ENCODE measurements at places on chromosomes 7 and 10.

DNA sequence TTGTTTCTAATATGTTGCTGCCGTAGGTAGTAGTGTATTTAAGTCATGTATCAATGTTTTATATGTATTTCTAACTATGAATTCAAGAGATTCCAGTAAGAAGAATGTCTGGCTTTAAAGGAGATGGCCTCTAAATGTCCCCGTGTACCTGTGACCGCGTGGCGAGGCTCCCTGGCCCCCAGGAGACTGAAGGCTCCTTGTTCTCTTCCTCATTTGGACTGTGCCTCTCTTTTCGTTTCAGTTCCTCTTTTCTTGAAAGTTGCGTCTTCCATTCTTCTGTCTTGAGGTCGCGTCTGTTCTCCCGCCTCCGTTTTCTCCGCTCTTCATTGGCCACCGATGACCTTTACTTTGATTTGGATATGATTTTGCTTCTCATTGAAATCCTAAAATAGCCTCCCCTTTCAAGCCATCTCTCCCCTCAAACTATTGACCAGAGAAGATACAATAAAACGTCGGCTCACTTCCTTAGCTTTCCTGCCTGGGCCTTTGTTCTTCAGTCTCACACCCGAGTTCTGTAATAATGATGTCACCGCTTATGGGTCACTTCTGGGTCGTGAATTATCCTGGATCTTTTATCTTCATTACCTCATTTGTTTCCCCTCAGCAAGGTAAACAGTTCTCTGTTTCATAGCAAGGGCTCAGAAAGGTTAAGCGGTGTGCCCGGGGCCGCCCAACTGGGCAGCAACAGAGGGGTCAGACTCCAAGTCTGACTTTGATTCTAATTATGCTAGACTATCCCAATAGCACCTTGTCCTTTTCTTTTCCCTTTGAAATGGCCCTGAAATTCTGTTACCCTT, 28.7 kb downstream of the WIPI2 start:
- DNase-seq, result no peak

DNA sequence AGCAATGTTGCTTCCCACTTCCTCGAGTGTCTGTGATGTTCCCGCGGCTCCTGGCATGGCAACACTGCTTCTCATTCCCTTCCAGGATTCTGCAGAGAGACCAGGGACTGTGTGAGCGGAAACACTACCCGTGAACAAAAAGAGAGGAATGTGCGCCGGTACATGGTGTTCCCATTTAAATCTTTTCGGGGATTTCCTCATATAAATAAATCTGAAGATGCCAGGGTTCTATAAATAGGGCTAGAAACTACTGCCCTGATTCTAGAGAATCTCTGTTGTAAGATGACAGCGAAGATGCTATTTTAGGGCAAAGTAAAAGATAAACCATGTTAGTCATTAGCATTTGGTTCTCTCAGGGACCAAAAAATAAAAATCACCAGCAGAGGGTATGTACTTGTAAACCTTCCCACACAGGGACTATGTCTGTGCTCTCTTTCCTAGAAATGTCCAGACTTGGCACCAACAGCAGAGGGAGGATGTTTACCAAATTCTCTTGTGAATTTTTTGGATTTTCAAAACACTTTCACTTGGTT, 92.2 kb upstream of the DDC start:
- no peak for DNase-seq

DNA sequence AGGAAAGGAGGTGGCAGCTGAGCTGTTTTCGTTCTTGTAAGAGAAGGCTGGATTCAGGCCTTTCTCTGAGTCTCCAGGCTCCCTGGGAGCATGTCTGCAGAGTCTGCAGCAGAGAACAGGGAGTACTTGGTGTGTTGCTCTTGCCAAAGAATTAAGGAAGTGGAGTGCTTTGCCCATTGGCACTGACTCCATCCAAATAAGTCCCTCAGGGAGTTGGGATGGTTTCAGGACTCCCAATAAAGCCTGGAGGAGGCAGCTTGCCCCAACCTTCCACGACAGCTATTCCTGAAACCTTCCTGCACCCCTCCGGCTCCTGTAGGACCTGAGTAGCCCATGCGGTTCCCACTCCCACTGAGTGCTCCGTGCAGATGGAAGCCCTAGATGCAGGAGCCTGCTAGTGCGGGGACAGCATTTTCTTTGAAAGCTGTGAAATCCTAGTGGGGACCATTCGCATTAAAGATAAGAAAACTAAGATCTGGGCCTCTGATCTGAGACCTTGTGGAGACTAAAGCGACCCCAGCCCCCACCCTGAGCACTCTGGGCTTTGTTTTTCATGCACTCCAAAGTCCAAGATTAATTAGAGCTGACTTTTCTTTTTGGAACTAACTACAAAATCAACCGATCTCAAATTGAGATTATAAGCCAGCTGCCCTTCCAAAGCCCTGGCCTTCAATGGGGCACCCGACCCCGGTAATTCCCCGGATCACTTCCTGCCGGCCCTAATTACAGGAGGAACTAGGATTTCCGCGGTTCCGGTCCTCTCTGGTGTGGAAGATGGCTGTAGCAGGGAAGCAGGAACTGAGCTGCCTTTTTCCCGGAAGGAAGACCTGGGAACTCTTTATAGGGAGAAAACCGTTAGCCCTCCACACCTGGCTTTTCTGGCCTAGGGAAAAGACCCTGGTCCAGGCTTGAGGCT, 110.2 kb downstream of the COL13A1 start:
- DNase-seq, result no peak

GRCh38 chr10:71368643-71369042, 28.1 kb upstream of the CDH23 start:
- no peak for DNase-seq

DNA sequence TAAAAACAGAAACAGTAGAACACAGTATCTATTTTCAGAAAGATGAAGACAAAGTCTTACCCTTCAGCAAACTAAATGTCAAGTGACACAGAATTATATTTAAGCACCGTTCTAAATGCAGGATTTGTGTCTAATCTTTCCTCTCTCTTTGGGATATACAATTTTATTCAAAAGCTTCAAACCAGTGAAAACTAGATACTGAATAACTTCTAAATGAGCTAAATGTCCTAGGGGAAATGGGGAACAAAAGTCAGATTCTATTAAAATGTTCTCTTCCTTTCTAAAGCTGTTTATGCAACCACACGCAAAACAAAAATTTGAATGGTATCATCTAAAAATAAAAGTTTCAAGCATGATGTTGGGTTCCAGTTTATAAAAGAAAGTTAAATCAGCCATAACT, 136.4 kb upstream of the AOAH start:
- no peak for DNase-seq

DNA sequence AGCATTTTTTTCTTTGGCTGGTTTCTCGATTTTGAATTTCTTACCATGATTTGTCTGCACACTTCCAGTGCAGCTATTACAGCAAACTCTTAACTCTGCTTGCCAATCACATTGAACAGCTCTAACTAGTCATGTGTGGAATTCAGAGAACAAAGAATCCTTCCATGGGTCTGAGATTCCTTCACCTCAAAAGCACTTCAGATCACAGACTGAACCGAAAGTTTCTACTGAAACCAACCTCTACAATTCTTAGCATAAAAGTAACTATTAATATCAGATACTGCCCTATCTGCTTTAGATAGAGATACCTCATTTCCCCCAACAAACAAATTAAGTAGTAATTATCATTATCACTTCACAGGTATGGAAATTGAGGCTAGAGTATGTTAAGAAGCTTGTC, 56.5 kb upstream of the SP4 start:
- DNase-seq, result no peak

DNA sequence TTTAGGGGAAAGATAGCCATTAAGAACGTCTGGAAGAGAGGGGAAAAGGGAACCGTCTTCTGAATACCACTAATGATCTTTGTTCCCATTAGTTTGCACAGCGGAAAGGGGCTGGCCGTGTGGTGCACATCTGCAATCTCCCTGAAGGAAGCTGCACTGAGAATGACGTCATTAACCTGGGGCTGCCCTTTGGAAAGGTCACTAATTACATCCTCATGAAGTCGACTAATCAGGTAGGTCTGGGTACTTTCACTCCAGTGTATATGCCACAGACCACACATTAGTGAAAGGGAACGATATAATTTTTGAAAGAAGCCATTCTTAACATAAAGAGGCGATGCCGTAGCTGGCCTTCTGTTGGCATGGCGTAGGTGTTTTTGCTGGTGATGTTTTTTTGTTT, 74.3 kb upstream of the PDCD4 start:
- DNase-seq, result no peak

DNA sequence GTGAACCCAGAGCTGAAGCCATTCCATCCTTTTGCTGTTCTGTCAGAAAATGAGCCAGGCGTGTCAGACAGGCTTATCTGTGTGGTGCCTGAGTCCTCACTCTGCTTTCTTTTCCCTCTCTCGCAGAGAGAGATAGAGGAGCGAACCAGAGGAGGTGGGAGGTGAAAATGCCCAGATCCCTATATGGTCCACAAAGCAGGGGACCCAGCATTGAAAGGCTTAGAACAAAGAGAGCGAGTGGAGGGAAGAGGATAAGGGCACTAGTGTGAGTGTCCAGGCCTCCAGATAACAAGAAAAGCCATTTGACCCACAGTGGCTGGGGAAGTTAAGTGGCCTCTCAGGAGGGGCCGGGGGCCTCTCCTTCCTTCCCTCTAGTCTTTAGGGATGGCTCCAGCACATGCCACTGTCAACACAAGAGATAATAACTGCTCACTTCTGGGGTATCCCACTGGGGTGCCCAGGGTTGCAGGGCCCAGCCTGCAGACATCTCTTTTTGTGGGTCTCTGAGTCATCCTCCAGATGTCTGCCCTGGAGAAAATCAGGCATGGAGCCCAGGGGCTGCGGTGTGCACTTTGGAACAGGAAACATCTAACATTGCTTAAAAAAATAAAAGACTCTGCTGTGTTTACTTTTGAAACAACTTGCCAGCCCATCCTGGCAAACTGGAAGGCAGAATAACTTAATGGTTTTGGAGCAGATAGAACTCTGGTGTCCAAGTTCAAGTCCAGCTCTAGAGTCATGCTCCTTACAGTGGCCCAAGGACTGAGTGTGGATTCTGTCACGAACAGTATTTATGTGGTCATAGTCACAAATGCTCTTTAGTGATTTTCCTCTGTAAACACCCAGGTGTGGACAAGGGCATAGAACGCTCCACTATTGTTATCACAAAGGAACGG, 189.5 kb downstream of the CXCL12 start:
- no peak for DNase-seq

- no peak for DNase-seq
Observed at GRCh38 chr10:26468291-26468690, 30.1 kb downstream of the APBB1IP start.

DNA sequence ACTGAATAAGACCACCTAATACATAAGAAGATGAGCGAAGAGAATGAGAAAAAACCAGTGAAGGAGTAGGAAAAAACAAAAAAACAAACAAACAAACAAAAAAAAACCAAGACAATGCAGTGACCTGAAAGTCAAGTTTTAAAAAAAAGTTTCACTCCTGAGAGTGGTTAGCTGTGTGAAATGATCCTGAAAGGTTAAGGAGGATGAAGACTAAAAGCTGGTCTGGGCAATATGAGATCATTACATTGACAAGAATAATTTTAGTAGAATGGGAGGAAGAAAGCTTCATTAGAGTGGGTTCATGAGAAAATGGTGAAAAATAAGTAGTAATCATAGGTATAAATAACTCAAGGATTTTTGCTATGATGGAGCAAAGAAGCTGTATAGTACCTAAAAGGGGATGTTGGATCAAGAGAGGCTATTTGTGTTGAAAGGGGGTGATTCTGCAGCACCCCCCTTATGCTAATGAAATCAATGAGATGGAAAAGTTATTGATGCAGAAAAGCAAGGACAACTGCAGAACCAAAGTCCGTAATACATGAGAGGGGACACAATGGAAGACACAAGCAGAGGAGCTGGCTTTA, 80.2 kb downstream of the KMT2C start:
- DNase-seq, result no peak

DNA sequence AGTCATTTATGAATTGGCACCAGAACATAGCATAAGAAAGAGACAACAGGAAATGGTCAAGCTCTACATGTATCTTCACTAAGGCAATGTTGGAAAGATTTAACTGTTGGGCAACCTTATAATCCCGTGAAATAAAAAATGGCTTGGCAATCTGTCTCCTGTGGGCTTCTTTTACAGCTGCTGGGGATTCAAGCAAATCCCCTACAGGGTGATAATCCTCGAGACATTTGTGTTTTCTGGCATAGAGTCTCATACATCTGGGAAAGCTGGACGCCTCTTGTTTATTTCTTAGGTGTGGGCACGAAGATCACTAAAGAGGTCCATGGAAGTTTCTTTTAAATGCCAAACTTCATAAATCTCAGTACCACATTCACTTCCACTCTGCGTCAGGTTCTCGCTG, 82.2 kb upstream of the GPR141 start:
- DNase-seq, result no peak

DNA sequence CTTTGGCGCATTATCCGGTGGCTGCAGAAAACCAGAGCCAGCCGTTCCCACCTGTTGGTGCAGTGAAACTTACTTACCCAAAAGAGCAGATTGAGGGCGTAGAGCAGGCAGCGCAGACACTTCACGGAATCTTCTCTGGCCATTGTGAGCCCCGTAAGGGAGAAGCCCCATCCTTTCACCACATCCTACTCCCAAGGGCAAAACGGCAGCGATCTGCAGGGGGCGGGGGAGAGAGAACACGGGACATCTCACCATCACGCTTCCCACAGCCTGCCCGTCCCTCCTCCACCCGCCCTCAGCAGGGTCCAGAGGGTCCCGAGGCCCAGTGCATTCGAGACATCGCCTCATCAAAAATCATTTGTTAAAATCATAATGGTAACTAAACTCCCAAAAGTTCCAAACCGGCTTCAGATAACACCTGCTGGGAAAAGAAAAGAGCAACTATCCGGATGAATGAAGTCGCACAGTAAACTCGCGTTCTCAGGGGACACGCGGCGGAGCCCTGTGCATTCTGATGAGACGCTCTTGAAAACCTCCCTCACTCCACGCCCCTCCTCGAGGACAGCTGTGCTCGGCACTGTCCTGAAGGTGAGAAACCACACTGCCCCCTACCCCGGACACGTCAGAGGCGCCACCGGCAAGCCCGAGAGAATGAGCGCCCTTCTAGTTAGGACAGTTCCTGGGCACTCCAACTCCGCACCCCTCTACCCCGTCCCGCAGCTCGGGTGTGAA, 1.2 kb downstream of the TSPAN12 start:
- DNase-seq, result peak; percentile 18

DNA sequence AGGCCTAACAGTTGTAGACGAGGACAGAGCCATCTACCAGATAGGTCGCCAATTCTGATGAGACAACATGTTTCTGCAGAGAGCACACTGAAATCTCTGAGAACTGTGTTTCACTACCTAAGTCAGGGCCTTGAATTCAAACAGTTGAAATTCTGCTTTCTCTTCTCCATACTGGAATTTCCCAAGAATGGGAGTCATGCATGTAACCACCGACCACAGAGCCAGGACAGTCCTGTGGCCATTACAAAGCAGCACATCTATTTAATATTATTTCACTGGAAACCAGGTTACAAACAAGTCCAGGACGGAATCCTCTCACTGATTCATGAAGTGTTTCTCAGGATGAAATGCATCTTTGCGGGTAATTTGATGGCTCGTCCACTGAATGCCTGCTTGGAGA, 62.0 kb upstream of the ST8SIA6 start:
- DNase-seq, result no peak

Data from stimulated activated CD4-positive, alpha-beta T cell treated with anti-CD3 and anti-CD28 coated beads, TNF-alpha, amount 100 ng/mL, for 48 hours (primary cell).